Activated CD4-positive, alpha-beta T cell treated with anti-CD3 and anti-CD28 coated beads, Interleukin-2, amount 50 U/mL, for 24 hours (primary cell): ENCODE measurements at places on chromosomes 11 and 22.

- no peak for DNase-seq
Measured at GRCh38 chr11:127521413-127521812, 520.8 kb upstream of the KIRREL3 start.

DNA sequence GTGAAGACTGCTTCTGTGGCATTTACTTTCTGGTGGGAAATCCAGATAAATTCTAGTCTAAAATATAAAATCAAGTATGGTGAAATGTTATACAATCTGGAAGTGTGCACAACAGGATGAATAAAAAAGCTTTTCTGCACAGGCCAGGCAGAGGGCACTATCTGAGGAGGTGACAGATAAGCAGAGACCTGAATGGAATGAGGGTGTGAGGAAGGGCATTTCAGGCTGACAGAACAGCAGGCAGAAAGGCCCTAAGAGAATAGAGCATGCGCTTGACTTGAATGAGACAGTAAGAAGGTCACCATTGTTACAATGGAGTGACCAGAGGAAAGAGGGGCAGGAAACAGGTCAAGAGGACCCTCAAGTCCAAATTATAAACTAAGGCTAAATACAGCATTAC is 33.6 kb upstream of the FNBP4 start:
- DNase-seq = no peak

DNA sequence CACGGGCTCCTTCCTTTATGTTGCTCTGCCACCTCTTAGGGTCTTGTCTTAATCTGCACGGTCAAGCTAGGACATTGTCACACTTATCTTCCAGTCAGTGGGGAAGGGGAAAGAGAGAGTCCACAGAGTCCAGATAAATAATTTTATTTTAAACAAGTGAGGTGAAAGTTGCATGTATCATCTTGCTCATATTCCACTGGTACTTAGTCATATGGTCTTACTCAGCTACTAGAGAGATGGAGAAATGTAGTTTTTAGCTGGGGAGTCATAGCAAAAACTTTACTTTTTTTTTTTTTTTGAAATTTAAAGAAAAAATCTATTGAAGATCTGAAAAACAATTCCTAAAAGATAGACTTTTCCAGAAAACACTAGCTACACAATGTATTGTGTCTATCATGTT is 29.0 kb downstream of the PDE3B start:
- no peak for DNase-seq

DNA sequence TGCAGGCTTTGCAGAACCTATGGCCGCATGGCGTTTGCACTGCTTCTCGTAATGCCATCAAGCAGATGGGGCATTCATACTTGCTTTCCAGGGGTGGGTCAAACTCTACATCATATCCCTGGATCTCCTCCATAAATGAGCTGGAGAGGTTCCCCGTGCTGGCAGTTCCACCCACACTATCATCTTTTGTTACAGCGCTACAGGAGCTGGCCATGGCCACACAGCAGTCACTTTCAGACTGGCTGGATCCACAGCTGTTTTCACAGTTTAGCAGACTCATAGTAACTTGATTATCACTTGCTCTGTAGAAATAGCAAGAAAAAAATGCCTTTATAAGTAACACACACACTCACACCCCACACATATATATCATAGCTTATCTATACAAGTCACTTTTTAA is 8.8 kb downstream of the TRAF6 start:
- no peak for DNase-seq

- no peak for DNase-seq
Measured at GRCh38 chr22:46688949-46689348, 49.1 kb downstream of the CERK start.

GRCh38 chr11:84714316-84714780 is 912.8 kb downstream of the DLG2 start:
- no peak for DNase-seq
